RKO (cell line): ENCODE measurements at places on chromosomes 2 and 18.

DNA sequence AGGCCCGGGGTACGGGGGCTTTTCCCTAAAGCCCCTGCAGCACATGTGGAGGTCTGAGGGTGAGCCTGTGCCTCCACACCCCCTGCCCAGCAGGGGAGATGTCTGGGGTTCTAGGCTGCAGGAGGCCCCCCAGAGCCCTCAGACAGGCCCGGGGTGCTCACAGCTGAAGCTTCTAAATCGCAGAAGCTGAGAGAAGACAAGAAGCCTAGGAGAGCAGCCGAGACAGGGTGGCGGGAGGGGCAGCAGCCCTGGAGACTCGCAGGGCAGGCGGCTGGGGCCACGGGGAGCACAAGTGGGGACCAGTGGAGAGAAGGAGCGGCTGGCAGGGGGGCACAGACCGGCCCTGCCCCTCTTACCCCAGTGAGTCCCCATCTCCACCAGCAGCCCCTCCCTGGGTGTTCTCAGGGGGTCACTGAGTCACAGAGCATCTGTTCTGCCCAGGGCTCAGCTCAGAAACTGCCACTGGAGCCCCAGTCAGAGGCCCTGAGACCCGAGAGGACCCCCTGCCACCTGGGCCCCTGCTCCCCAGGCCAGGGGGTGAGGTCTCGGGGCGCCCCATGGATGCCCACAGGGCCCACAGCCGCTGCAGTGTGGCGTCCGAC, 26.1 kb downstream of the GPC1 start:
- no peak for DNase-seq

- DNase-seq: no peak
These were observed 236.4 kb downstream of the ALPK2 start for GRCh38 chr18:58392324-58393000.

DNA sequence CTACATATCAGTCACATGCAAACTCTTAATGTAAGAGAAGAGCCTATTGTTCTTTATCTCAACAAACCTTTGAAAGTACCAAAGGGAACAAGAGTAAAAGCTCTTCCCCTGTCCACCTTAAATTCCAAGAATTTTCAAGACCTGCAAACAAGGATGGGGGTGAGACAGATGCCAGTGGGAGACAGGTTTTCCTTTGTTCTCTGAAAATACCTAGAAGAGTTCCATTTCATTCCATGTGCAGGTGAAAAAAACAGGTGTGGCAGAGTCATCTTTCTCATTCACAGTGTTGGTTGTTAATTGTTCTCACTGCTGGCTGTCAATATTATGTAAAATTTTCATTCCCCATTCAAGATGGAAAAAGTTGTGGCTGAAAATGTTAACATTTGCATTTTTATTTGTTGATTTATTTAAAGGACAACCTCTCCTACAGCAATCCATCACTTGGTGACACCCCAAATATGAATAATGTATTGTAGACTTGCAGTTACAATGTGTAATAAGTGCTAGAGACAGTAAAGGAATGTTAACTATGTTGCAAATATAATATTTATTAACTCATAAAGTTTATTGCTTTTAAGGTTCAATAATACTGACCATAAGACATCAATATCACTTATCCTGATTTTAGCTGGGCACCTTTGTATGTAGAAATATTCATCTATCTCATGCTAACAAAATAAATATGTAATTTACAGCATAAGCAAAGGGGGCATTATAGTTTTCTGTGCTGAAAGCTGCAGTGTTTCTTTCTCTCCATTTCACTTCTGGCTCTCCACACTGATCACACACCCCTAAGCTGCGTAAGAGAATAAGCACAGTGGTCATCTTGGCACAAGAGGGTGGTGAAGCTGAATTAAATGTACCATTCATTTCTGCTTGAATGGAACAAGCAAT, 347.0 kb downstream of the KIAA1328 start:
- DNase-seq: no peak

GRCh38 chr2:201890453-201890852, 84.1 kb downstream of the CDK15 start:
- no peak for DNase-seq

- peak; percentile 16 for DNase-seq
These were observed 33.6 kb downstream of the PLEKHA3 start for GRCh38 chr2:178513876-178514275.

GRCh38 chr2:66582987-66583880, 148.3 kb downstream of the MEIS1 start:
- no peak for DNase-seq

GRCh38 chr2:109674894-109675534, 60.9 kb downstream of the SOWAHC start:
- DNase-seq: no peak

DNA sequence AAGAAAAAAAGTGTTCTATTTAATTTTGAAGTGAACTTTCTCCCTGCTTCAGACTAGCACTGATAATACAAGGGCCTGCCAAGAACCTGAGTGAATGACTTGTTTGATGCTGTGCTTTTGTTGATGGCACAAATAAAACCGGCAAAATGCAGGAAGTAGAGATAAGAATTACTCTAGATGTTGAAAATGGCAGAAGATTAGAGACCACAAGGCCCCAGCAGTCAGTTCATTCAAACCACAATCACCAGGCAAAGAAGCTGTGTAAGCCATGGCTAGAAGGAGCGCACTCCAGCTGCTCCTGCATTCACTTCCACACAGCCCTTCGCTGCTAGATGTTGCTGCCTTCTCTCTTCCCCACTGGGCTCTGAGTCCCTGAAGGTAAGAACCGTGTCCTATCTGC, 297.1 kb downstream of the AGPS start:
- no peak for DNase-seq

GRCh38 chr2:113212245-113213060, 38.7 kb downstream of the PSD4 start:
- DNase-seq: no peak

DNA sequence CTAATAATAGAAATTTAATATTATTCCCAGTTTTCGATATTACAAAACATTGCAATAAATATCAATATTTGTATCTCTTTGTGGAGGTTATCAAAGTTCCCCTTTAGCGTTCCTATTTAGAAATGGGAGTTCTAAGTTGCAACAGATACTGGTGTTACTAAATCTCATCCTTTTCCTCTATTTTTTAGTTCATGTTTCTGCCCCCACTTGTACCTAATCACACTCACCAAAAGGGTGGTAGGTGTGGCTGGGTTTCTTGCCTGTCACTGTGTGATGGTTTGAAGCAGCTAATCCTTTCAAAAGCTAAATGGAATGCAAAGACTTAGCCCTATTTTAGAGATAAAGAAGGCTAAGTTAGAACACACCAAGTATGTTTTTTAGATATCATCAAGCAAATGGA, 997.9 kb downstream of the TSN start:
- DNase-seq: no peak

DNA sequence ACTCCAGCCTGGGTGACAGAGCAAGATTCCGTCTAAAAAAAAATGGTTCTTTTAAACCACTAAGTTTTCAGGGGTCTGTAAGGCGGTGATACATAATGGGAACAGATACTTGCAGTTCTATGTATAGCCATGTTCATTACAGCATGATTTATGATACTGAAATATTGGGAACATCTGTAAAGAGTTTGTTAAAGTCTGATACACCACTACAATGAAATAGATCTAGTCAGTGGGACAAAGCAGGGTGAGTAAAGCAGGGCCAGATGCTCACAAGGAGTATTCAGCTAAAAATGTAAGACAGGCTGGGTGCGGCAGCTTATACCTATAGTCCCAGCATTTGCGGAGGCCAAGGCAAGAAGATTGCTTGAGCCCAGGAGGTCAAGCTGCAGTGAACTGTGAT, 6.2 kb upstream of the ING5 start:
- DNase-seq: no peak

DNA sequence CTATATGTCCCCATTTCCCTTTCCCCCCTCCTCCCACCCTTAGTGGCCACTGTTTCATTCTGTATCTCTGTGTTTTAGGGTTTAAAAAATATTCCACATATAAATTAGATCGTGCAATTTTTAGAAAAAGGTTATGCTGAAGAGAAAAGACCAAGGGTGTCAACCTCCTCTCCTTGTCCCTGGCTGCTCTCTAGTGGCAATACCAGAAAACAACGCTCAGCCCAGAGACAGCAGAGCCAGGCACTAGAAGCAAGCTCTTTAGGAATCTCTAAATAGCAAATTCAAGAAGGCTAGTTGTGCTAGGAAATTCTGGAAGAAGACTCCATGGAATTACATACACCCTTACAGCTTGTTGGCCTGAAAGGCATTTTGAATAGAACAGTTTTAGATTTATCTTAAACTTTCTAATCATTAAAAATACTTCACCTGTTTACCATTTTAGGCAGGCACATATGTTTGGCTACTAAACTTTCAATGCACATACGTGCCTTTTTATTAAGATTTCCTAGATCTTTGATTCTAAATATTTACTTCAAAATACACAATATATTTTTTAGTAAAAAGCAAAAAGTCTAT, 35.1 kb upstream of the RASGRP3 start:
- peak; percentile 62 for DNase-seq

- peak; percentile 47 for DNase-seq
These were observed 44.8 kb downstream of the CHMP3 start for GRCh38 chr2:86518481-86518880.

- DNase-seq: no peak
These were observed 183.1 kb upstream of the MC4R start for GRCh38 chr18:60555625-60556024.

GRCh38 chr2:238438856-238439849, 12.4 kb downstream of the ASB1 start:
- peak; percentile 99 for DNase-seq

GRCh38 chr2:76684756-76685155, 837.4 kb downstream of the LRRTM4 start:
- DNase-seq: no peak

DNA sequence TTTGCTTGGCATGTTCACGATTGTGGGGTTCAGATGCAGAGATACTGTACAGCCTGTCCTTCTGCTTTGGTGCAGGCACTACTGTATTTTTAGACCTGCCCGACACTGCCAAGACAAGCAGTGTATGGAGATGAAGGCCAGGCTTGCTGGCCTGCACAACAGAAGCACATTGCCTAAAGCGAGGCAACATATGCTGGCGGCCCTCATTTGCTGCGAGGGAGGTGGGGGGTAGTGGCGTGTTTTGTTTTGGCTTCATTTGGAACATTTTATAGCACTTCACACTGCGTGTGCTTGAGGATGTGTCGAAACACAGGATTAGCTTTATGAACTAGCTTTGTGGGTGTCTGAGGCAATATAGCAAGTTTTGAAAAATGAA, 27.0 kb downstream of the TMEM182 start:
- no peak for DNase-seq

- no peak for DNase-seq
These were observed 1098.5 kb upstream of the DDX18 start for GRCh38 chr2:116716038-116716437.

- DNase-seq: no peak
These were observed 198.7 kb downstream of the MCFD2 start for GRCh38 chr2:46716927-46717326.

GRCh38 chr2:143476336-143477087, 347.3 kb downstream of the ARHGAP15 start:
- no peak for DNase-seq

DNA sequence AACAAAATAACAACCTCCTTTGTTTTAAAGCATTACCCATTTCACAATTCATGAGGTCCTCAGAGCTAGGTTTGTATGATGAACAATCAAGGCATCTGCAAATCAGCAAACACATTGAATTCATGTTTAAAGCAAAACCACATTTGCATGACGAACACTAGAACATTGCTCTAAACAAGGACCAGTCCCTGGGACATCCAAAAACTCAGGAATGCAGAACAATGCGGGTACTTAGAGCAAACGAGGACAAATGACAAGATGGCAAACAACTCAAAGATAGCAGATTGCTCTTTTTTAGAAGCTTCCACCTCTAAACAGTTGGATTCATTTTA, 45.7 kb upstream of the RALBP1 start:
- DNase-seq: no peak

- DNase-seq: peak; percentile 58
These were observed 648.9 kb upstream of the SALL3 start for GRCh38 chr18:78330766-78331165.

DNA sequence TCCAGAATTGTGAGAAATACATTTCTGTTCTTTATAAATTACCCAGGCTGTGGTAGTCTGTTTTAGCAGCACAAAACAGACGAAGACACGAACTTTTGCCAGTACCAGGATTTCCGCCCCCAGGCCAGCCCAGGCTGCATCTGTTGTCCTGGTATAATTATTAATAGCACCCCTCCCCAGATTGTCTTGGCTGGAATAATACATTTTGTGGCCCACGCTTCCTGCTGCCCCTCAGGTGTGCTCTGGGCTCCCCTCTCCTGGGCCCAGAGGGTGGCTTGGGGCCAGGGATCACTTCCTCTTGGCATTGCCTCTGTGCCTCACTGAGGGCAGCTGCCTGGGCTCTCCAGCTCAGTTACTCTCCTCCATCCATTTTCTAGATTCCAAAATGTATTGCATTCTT, 102.1 kb upstream of the HS6ST1 start:
- no peak for DNase-seq

- peak; percentile 58 for DNase-seq
These were observed 89.4 kb upstream of the SPTBN1 start for GRCh38 chr2:54366487-54367280.

GRCh38 chr18:12567849-12568248, 90.1 kb downstream of the SPIRE1 start:
- no peak for DNase-seq

GRCh38 chr2:11764359-11764758, 17.9 kb downstream of the LPIN1 start:
- no peak for DNase-seq

DNA sequence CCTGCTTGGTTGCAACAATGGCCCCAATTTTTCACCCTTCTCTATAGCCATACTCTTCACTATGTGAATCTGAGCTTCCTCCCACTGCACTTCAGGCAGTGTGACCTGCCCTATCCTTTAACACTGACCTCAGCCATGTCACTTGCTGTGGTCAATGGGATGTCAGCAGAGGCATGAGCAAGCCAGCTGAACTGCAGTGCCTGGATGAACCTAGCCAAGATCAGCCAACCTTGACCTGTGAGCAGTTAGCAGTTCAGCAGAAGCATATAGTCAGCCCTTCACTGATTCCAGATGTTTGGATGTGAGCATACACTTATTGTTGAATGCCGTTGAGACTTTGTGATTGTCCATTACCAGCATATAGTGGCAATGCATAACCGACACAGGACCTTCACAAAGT, 63.4 kb upstream of the BOD1L2 start:
- DNase-seq: no peak

DNA sequence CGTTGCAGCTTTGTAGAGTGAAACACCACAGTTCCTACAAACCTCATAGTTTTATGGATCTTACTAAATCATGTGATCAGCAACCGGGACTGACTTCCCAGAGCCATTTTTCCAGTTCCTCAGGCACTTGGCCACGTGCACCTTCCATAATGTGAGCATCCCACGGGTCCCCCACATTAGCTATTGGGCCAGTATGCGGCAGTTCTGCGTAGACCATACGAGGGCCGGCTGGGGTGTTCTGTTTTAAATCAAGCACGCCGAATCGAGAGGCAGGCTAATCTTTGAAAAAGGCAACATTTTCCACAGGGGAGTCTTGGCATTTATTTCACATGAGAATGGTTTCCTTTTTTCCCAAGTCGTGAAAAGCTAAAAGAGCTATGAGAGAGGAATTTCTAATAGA, 135.6 kb upstream of the CCDC195 start:
- no peak for DNase-seq

- DNase-seq: peak; percentile 87
These were observed 270.3 kb downstream of the NEDD4L start for GRCh38 chr18:58314284-58314683.

- no peak for DNase-seq
These were observed 340.5 kb downstream of the PARD3B start for GRCh38 chr2:204885747-204886146.
